Kidney tubule cell (primary cell): ENCODE measurements at places on chromosomes 5 and 9.

- DNase-seq: no peak
Measured at GRCh38 chr5:132812781-132813598, at the start of gene SOWAHA. Gene SOWAHA, plus strand, starts transcription at chr5:132813302. Its CDS starts 320 bp downstream, at chr5:132813622.

GRCh38 chr9:114525513-114525912 lies 20.2 kb upstream of the WHRN start:
- DNase-seq: peak; percentile 69

DNA sequence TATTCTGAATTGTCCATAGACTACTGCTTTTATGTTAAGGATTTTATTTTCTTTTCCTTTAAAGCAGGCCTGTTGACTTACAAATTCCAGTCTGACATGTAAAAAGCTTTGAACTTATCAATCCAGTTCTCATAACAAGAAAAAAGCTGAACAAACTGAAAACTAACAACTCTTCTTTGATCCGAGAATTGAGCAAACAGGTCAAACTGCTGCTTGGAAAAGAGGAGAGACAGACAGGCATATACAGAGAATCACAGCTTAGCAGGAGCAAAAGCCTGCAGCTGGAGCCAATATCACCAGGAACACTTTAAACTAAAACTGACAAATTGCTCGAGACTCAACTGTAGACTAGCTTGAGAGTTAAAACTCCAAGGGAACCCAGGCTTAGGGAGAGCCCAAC lies 85.8 kb downstream of the HINT1 start:
- DNase-seq: no peak

DNA sequence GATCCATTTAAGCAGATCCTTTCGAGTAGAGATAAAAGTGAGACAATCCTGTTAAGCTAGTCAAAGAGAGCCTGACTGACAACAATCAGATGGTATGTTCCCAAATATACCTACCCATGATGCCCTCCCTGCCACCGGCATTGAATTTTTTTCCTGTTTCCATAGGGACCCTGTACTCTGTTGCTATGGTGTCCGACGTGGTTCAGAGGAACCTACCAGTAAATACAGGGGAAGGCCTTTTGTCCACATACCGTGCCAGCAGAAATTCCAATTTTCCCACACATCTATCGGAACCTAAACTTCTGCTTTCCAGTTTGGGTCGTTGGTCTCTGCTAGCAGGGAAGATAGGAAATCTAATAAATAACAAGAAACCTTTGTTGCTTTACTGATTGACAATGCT lies 64.7 kb downstream of the MEGF10 start:
- DNase-seq: no peak

DNA sequence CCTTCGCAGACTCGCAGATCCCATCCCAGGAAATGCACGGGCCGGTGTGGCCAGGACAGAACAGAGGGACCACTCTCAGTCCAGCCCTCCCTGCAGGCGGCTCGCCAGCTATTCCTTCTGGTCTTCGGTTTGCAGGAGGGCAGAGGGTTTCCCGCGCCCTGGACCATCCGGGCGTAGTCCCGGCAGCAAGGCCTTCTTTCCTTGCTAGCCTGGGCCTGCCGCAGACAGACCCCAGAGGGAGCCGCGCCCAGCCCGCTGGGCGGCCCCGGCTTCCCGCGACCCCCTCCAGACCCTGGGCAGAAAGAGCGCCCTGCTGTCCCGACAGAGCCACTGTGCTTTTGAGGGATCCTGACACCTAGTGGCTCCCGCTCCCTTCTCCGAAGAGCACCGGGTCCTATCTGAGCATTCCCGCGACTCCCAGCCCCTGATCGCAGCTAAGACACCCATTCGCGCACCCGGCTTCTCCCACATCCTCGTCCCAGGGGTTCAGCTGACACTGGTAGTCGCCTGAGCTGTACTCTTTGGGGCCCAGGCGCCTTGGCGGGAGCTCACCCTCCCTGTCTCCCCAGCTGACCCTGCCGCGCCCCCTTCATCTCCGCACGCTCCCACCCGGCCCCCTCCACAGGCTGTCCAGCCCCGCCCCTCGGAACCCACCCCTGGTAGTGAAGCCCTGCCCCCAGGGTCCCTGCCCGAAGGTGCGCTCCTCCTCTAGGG lies 1.1 kb downstream of the CFAP90 start:
- no peak for DNase-seq

- DNase-seq: no peak
Measured at GRCh38 chr9:34611251-34611810, 566 bp downstream of the RPP25L start.

GRCh38 chr9:125989090-125989501 lies 241.9 kb downstream of the PBX3 start:
- no peak for DNase-seq

GRCh38 chr9:105957830-105958229 lies 263.5 kb downstream of the TMEM38B start:
- DNase-seq: peak; percentile 8

DNA sequence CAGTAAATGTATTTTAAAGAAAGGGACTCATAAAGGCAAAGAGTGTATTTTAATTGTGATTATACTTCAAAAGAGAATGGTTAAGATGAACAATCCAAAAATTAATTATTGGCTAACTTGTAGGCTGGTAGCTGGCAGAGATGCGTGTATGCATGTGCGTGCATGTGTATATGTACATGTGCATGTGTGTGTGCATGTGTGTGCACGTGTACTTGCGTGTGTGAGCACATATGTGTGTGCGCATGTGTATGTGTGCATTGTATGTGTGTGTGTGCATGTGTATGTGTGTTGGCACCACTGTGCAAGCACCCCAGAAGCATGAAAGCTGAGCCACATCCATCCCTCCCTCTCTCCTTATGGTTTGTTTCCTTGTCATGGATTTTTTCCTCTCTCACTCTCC lies 83.0 kb upstream of the SLC1A3 start:
- no peak for DNase-seq

- no peak for DNase-seq
Measured at GRCh38 chr5:15959370-15960164, 220.0 kb downstream of the MARCHF11 start.

DNA sequence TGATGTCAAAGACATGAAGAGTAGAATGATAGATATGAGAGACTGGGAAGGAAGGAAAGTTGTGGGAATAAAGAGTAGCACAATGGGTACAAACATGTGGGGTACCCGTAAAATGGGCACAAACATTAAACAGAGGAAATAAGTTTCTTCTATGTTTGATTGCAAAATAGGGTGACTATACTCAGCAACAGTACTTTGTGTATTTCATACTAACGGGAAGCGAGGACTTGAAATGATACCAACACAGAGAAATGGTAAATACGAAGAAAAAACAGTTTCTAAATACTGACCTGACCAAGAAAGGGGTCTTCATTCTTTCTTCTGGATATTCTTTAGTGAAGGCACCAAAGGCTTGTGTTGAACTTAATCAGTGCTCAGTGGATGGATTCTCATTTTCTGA lies 31.1 kb downstream of the ATP6V0E1 start:
- no peak for DNase-seq

DNA sequence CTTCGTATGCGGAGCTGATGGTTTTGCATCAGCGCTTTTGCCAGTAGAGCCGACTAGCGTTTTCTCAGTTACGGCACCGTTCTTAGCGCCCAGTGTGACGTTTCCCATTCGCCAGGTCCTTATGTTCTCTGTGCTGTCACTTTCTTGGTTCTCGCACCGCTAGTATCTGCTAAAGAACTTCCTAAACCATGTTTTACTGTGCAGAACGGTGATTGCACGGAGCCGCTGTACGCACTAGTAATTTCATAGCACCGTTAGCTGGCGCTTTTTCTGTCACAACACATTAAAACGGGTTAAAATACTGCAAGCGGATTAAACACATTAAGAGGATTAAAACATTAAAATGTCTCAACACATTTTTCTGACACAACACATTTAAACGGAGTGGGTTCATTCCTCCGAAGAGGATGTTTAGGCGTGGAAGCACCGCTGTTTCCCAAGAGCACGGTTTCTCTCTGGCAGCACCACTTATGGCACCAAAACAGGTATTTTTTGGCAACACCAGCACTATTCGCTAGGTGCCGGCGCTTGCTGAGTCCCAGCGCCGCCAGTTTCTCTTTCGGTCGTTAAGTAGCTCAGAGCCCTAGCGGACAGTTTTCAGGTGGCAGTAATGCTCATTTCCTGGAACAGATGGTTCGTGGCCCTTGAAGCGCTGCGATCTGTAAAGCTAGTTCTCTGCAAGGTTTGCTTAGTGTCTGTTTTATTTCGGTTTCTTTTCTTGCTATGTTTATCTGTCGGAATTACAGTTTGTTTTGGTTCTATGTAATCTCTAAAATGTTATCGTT lies 20.3 kb downstream of the ANXA2R start:
- peak; percentile 78 for DNase-seq

GRCh38 chr9:130445268-130445983 lies 665 bp downstream of the ASS1 start:
- DNase-seq: peak; percentile 63

DNA sequence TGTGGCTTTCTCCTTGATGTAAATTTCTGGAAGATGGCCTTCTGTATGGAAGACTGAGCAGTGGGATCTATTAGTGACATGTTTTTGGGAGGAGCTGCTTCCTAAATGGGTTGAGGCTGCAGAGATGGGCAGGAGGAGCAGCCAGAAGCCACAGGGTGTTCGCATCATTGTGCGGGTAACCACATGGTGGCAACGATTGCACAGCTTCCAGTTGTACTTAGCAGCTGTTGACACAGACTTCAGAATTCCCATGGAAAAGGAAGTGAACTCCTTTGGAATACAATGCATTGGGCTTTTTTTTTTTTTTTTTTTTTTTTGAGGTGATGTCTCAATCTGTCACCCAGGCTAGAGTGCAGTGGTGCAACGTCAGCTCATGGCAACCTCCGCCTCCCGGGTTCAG lies 297.3 kb downstream of the NR3C1 start:
- peak; percentile 75 for DNase-seq

GRCh38 chr5:89236900-89237299 lies 353.9 kb upstream of the MEF2C start:
- DNase-seq: peak; percentile 10

GRCh38 chr9:76255781-76256455 lies 138.3 kb downstream of the RFK start:
- DNase-seq: no peak

DNA sequence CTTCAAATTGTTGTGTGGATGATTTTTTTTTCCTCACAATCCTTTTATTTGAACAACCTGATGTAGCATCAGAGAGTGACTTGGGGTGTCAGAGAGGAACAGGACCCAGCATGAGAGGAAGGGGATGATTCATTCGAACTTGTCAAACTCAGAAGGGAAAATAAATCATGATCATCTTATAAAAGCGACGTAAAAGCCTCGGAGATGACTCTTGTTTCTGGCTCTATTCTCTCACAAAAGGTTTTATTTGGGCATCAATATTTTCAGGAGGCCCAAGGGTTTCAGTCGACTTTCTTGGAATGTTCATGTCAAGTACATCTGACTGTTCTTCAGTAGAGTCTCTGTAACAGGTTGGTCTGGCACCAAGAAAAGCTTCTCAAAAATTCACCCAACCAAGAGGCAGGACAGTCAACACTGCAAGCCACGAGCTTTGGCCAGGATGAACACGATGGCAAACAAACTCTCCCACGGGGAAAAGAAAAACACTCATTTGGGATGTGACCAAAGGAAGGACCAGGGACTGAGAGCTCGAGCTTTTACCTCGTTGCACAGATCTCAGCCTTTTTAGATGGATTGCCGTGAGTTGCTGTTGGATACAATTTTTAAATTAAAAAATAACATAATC lies 55.1 kb downstream of the ANKH start:
- no peak for DNase-seq

GRCh38 chr9:77021291-77021894 lies 1.9 kb downstream of the FOXB2 start:
- DNase-seq: no peak

GRCh38 chr5:175282611-175283225 lies 161.3 kb downstream of the DRD1 start:
- peak; percentile 18 for DNase-seq

DNA sequence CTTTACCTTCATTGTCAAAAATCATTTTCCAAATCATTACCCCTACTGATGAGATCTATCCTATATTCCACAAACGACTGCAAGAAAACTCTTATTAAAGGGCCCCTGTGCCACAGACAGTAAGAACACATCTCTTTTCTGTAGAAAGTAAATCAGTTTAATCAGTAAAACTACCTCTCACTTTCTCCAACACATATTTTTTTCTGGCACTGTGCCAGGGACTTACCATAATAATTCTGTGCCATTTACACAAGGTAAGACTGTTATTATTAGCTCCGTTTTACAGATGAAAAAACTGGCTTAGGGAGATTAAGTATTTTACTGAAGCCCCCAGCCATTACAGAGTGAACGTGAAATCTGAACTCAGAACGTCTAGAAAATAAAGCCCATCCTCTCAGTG lies 587.0 kb upstream of the COX7C start:
- no peak for DNase-seq

DNA sequence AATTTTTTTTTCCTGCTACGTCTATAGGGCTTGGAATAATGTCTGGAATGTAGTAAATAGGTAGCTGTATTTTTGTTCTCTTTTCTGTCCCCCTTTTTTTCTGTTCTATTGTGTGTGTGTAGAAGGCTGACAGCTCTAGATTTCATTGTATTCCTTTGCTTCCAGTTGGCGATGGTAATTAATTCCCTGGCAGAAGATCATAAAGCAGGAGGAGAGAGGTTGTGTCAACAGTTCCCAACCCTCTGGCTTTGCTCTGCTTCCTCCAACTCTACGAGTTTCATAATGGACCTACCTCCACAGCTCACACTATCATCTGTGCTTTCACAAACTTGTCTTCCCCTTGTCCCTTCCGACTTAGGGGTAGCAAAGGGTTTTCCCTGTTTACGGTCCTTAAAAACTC lies 117.9 kb upstream of the CDH18 start:
- no peak for DNase-seq

DNA sequence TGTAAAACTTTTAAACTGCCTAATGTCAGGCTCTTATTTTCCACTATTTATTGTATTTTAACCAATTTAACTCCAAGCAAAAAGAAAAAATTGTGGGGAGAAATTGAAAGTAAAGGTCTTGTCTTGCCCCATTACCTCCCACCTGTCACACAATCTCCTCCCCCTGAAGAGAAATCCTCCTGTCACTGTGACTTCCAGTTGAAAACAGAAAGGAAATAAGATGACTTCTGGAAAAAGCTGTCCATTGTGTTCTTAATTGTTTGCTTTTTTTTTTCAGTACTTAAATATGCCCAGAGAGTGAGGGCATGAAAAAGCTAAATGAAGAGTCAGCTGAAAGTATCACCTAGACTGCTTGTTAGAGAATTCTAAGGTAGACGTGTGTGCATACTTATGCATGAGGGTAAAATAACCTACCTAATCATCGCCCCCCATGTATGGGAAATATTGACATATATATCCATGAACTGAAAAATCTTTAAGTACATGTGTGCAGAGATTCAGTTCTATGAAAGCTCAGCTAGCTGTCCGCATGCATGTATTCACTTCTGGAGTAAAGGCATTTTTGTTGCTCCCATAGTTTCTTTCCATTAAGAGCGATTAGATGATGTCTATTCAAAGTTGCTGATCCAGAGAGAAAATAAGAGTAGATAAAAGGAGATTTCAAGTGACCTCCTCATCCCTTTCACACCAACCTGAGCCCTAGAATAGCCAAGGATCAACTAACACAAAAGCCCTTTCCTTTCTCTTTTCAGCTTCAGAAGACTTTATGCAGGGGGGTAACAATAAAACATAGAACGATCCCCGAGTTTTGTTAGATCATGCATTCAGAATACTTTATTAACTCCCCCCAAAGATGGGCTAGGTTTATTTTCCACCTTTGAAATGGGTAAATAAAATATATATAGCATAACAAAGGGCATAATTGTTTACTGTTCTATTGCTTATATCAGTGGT lies 5.3 kb downstream of the NR2F1-AS1 start:
- DNase-seq: no peak

- no peak for DNase-seq
Measured at GRCh38 chr9:3292311-3292710, 233.5 kb downstream of the RFX3 start.

GRCh38 chr5:119330367-119331183 lies 25.2 kb upstream of the TNFAIP8 start:
- no peak for DNase-seq

GRCh38 chr5:170353011-170353761 lies 36.0 kb downstream of the KCNMB1 start:
- DNase-seq: no peak
